ENCODE measurements at places on chromosomes 1 and 21.

- DNase-seq: no peak
Observed at GRCh38 chr1:65355031-65355712, 45.8 kb downstream of the DNAJC6 start.

DNA sequence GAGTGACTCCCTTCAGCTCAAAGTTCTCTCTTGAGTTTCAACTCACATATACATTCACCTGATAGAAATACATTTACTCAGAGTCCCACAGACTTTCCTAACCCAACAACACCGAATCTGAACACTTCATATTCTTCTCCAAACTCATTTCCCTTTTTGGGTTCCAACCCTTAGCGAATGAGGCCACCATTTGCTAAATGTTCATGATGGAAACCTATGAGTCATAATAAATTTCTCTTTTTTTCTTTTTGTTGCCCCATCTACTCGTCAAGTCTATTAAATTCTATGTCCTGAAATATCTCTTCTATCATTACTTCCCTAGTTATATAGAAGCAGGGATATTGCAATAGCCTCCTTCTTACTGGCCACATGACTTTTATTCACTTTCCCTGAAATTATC is 100.1 kb downstream of the HLX start:
- DNase-seq: no peak

GRCh38 chr1:156247460-156248322 is at the start of gene PAQR6:
Gene PAQR6, minus strand, starts transcription at chr1:156248056. Its CDS starts 1,325 bp downstream, at chr1:156246731.
- peak; percentile 64 for DNase-seq

- no peak for DNase-seq
Observed at GRCh38 chr1:64046891-64047290, 156.5 kb upstream of the UBE2U start.

Data from DMS53 (cell line).